Fibroblast of lung (primary cell): ENCODE measurements at places on chromosomes 12 and 14.

DNA sequence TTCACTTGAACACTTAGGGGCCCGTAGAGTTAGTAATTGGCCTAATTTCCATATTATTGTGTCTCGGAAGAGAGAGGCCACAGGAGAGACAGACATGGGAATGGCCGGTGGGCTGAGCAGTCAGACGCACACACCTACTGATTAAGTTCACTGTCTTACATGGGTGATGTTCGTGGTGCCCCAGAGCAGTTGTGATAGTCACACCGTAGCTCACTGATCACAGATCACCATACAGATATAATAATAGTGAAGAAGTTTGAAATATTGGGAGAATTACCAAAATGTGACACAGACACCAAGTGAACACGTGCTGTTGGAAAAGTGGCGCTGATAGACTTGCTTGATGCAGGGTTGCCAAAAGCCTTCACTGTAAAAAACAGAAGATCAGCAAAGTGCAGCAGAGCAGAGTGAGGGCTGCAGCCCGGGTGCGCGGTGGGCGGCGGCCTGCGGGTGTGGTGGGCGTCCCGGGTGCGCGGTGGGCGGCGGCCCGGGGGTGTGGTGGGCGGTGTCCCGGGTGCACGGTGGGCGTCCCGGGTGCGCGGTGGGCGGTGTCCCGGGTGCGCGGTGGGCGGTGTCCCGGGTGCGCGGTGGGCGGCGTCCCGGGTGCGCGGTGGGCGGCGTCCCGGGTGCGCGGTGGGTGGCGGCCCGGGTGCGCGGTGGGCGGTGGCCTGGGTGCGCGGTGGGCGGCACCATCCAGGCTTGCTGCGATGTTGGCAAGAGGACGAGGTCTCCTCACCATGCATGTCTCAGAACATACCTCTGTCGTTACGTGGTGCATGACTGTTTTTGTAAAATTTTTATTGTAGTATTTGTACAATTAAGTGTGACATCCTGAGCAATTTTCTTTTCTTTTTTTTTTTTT lies 34.3 kb upstream of the TEX22 start:
- H3K4me3 ChIP-seq: no peak overlapping the region
- peaks cover 5% of the 10 kb centered on the region for H3K36me3 ChIP-seq
- H3K4me1 ChIP-seq: peaks cover 2% of the 10 kb centered on the region
- peak; percentile 73 for DNase-seq
- no peak overlapping the region for H3K27ac ChIP-seq

GRCh38 chr12:19477071-19477470 lies 37.8 kb downstream of the AEBP2 start:
- no peak overlapping the region for H3K4me3 ChIP-seq
- no peak for DNase-seq
- no peaks in the 10 kb centered on the region for H3K36me3 ChIP-seq
- no peaks in the 10 kb centered on the region for H3K4me1 ChIP-seq
- no peak overlapping the region for H3K27ac ChIP-seq
- H3K27me3 ChIP-seq: no peaks in the 10 kb centered on the region

- no peak overlapping the region for H3K27ac ChIP-seq
- no peaks in the 10 kb centered on the region for H3K36me3 ChIP-seq
- H3K4me1 ChIP-seq: no peaks in the 10 kb centered on the region
- no peak for DNase-seq
- no peak overlapping the region for H3K4me3 ChIP-seq
Observed at GRCh38 chr14:47252802-47253201, 422.6 kb downstream of the MDGA2 start.

GRCh38 chr14:22664261-22664660 lies 20.1 kb upstream of the OR6J1 start:
- no peak for DNase-seq
- H3K27ac ChIP-seq: no peak overlapping the region
- peaks cover 14% of the 10 kb centered on the region for H3K4me1 ChIP-seq
- H3K27me3 ChIP-seq: no peaks in the 10 kb centered on the region
- H3K4me3 ChIP-seq: no peak overlapping the region

- no peak overlapping the region for H3K4me3 ChIP-seq
- no peaks in the 10 kb centered on the region for H3K27me3 ChIP-seq
- no peak overlapping the region for H3K27ac ChIP-seq
- peak; percentile 9 for DNase-seq
- H3K4me1 ChIP-seq: no peaks in the 10 kb centered on the region
Observed at GRCh38 chr14:70052990-70053389, 135.8 kb downstream of the SLC8A3 start.

DNA sequence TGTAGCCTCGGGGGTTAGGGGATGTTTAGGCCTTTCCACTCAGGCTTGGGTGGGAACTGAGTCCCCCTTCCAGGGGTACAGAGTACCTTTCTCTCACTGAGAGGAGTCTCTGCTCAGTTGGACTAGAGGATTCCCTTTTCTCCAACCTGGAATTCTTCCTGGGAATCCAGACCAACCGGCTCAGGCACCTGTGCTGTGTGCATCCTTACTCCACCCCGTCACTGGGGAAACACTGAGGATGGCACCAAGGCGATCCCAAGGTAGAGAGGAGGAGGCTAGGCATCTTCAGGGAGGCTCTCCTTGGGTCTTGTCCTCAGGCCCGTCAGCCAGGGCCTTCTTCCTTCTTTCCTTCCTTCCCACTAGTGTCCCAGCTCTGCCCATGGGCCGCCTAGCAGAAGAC lies 871 bp upstream of the TGM1 start:
- H3K4me1 ChIP-seq: no peaks in the 10 kb centered on the region
- no peaks in the 10 kb centered on the region for H3K27me3 ChIP-seq
- H3K27ac ChIP-seq: no peak overlapping the region
- H3K36me3 ChIP-seq: peaks cover 7% of the 10 kb centered on the region

GRCh38 chr12:25590011-25590721 lies 37.1 kb upstream of the LMNTD1 start:
- no peaks in the 10 kb centered on the region for H3K36me3 ChIP-seq
- H3K4me1 ChIP-seq: no peaks in the 10 kb centered on the region
- no peak overlapping the region for H3K4me3 ChIP-seq
- no peaks in the 10 kb centered on the region for H3K27me3 ChIP-seq

DNA sequence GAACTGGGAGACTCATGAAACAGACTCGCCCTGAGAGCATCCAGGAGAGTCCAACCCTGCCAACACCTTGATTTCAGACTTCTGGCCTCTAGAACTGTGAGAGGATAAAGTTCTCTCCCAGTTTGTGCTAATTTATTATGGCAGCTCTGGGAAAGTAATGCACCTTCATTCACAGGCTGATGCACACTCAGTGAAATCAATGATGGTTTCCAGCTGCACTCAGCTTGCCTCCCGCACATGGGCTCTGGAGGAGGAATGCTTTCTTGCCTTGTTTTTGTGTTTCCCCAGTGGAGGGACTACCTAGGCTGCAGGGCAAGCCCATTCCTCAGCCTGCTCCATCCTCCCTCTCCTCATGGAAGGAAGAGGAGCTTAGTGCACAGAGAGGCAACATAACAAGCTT lies 45.7 kb downstream of the TMEM132C start:
- H3K27ac ChIP-seq: no peak overlapping the region
- no peaks in the 10 kb centered on the region for H3K36me3 ChIP-seq
- H3K27me3 ChIP-seq: no peaks in the 10 kb centered on the region
- DNase-seq: no peak

DNA sequence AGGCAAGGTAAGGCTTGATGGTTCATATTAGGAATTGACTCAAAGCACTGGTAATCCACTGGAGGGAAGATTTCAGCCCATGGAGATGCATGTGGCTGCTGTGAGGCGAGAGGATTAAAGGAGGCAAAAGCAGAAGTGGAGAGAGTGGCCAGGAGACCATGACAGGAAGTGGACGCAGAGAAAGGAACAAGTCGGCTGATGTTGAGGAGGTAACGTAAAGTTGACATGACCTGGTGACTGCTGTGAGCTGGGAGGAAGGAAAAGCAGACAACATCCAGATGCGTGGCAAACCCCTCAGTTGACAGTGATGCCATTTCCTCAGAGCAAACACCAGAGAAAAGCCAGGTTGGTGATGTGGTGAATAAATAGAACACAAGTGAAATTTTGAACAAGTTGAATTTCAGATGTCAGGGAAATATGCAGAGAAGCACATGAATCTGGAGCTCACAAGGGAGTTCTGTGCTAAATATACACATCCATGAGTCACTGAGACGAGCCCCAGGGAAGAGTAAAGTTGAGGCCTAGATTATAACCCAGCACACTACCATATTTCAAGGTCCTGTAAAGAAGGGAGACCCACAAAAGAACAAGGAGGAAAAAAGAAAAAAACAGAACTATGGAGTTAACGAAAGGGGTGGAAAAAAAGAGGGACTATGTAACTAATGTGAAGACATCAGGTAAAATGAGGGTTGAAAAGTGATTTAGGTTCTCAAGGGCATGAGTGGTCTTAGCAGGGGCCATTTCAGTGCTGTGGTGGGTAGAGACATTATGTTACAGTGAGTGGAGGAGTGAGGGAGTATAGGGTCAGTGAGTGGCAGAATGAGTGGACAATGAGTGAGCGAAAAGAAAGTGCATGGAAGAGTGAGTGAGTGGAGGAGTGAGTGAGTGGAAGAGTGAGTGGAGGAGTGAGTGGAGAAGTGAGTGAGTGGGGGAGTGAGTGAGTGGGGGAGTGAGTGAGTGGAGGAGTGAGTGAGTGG lies 61.6 kb upstream of the GZMB start:
- no peaks in the 10 kb centered on the region for H3K27me3 ChIP-seq
- H3K27ac ChIP-seq: no peak overlapping the region
- no peaks in the 10 kb centered on the region for H3K4me1 ChIP-seq
- H3K4me3 ChIP-seq: no peak overlapping the region
- DNase-seq: no peak
- no peaks in the 10 kb centered on the region for H3K36me3 ChIP-seq

DNA sequence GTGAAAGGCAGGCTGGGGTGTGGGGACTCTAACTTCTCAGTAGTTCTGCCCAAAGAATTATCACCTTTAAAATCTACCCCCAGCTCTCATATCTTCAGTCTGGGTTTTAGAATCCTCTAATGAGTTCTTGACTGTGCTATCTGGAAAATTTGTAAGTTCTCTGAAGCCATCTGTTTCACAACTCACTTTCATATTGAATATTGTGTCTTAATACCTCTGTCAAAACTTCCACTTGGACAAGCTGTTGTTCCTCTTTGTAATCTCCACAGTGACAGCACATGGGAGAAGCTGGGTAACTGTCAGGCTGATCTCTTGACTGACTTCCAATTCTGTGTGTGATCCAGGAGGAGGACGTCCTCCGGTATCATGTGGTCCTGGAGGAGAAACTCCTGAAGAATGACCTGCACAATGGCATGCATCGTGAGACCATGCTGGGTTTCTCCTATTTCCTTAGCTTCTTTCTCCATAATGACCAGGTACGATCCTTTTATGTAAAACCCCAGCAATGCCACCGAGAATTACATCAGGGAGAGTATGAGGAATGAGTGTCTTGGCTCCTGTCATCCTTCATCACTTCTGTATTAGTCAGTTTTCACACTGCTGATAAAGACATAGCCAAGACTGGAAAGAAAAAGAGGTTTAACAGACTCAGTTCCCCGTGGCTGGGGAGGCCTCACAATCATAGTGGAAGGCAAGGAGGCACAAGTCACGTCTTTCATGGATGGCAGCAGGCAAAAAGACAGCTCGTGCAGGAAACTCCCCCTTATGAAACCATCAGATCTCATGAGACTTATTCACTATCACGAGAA lies 111.9 kb downstream of the STAB2 start:
- H3K36me3 ChIP-seq: no peaks in the 10 kb centered on the region
- H3K4me3 ChIP-seq: no peak overlapping the region
- peak; percentile 6 for DNase-seq
- H3K27ac ChIP-seq: no peak overlapping the region
- H3K4me1 ChIP-seq: no peaks in the 10 kb centered on the region

- no peaks in the 10 kb centered on the region for H3K36me3 ChIP-seq
- H3K27ac ChIP-seq: no peak overlapping the region
- H3K4me3 ChIP-seq: no peak overlapping the region
- no peak for DNase-seq
- no peaks in the 10 kb centered on the region for H3K4me1 ChIP-seq
- H3K27me3 ChIP-seq: no peaks in the 10 kb centered on the region
Observed at GRCh38 chr14:60760644-60761364, 26.2 kb downstream of the MNAT1 start.

GRCh38 chr14:105060751-105061427 lies 4.3 kb downstream of the GPR132 start:
- no peaks in the 10 kb centered on the region for H3K36me3 ChIP-seq
- no peak for DNase-seq
- peaks cover 9% of the 10 kb centered on the region for H3K27me3 ChIP-seq

DNA sequence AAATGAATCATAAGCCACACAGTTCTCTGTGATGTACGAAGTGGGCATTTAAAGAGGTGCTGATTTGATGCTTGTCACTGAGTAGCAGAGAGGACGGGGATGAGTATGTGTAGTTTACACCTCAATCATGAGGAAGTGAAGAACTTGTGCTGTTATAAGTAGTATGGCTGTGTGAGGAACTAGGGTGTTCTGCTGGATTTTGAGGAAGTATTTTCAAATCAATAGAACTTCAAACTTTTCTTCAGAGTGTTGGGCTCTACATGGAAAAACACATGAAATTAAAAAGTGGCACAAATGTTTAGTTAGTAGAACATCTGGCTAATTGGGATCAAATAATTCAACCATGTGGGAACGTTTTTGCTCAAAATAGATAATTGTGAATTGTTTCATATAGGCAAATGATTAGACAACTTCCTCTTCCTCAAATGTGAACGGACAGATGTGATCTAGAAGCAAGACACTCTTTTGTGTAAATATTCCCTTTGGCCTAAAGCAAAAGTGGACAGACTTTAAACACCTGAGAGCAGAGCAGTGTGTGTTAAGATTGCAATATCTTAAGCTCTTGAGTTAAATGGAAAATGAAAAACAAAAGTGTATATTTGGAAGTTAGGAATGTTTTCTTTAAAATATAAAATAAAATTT lies 168.5 kb downstream of the NAV3 start:
- no peaks in the 10 kb centered on the region for H3K36me3 ChIP-seq
- H3K4me3 ChIP-seq: no peak overlapping the region
- peaks cover 4% of the 10 kb centered on the region for H3K4me1 ChIP-seq
- no peaks in the 10 kb centered on the region for H3K27me3 ChIP-seq
- H3K27ac ChIP-seq: no peak overlapping the region

- DNase-seq: no peak
- no peaks in the 10 kb centered on the region for H3K4me1 ChIP-seq
- H3K4me3 ChIP-seq: no peak overlapping the region
- no peak overlapping the region for H3K27ac ChIP-seq
Observed at GRCh38 chr14:89085737-89086382, 261.4 kb downstream of the TTC8 start.

DNA sequence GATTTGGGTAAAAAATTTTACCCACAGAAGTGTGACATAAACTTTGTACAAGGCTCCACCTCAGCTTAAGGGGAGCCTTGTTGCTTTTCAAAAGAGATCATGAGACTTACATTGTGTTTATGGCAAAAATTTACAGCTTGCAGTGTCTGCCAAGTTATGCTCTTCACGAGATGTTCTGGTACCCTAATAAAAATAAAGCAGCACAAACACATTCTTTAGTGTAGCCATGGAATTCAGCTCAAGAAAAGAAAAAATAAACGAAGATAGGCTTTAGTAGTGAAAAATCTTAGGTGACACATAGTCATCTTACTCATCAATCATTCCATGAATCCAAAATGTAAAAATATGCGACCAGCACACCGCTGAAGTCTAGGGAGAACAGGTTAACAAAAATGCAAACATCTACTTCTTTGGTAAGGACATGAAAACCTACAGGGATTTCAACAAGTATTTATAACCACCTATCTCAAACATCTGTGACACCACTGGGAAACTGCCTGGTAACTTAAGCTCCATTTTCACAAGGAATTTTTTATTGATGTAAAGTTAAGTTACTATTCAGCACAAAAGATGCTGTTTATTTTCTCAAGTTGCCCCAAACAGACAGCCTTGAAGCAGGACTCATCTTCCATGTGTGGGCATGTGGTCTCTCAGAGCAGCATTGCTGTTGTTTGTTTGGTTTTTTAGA lies 32.9 kb downstream of the DMAC2L start:
- no peak overlapping the region for H3K4me3 ChIP-seq
- no peaks in the 10 kb centered on the region for H3K36me3 ChIP-seq
- no peak overlapping the region for H3K27ac ChIP-seq
- DNase-seq: peak; percentile 42

GRCh38 chr14:50007123-50007903 lies 109.1 kb downstream of the VCPKMT start:
- no peaks in the 10 kb centered on the region for H3K27me3 ChIP-seq
- H3K36me3 ChIP-seq: no peaks in the 10 kb centered on the region
- H3K27ac ChIP-seq: no peak overlapping the region
- no peak for DNase-seq
